ENCODE measurements at places on chromosomes 12 and 14.

- DNase-seq: no peak
Observed at GRCh38 chr14:104174051-104174450, 35.7 kb downstream of the KIF26A start.

GRCh38 chr14:68669111-68669511 lies 123.8 kb downstream of the ZFP36L1 start:
- DNase-seq: no peak

DNA sequence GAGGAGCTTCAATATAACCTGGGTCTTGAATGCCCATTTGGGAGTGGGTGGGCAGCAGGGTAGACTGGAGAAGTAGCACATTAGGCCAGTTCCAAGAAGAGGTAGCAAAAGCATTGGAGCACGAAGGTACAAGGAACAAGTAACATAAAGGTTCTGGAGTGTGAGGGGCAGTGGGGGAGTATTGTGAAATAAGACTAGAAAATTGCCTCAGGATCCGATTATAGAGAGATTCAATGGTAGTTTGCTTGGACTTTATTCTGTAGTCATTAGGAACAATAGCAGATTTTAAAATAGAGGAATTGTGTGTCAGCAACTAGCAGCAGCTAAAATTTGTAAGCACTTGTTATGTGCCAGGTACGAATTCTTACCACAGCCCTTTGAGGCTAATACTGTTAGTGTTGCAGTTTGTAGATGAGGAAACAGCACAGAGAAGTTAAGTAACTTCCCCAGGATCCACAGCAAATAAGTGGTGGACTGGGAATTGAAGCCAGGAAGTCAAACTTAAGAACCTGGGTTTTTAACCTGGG lies 61.8 kb downstream of the PPFIBP1 start:
- no peak for DNase-seq

DNA sequence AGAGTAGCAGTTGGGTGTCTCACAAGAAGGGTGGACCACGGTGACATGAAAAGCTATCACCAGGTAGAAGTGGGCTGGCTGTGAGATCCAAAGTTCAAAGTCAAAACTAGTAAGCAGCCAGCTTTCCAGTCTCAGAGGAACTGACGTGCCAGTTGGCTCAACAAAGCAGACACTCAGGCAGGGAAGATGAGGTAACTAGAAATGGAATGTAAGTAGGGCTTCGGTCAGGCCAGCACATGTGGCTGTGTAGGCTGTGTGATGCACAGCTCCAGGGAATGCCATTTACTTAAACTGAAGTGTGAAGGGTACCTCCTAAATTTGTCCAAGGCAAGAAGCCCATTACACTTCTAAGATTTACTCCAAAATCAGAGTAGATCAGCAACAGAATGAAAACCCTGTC lies 43.6 kb downstream of the PTPRR start:
- no peak for DNase-seq

DNA sequence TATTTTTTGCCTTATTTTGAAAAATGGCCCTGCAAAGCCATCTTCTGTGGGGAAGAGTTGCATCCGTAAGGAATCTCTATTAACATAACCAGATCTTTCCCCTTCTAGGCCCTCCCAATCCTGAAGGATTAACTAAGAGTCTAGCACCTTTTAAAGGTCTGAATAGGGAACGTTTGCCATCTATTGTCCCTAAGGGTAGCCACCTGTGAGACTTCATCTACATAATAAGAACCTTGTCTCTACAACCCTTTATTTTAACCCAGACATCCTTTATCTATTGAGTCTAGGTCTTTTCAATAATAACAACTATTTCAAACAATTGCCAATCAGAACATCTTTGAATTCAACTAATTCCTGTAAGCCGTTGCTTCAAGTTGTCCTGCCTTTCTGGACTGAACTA lies 4.4 kb downstream of the EDDM3B start:
- DNase-seq: no peak

DNA sequence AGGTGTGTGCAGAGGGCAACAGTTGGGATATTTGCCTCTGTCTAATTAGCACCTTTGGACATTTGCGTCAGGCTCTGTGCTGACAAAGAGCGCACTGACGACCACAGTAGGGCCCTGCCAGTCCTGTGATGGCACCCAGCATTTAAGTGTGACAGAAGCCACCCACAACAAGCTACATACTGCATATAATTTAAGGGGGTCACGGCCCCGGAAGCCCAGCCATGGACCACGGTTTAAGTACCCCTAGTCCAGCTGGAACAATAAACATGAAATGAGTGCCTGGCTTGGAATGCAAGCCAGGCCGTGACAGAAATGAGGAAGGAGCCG lies 16.8 kb upstream of the DYNC1H1 start:
- no peak for DNase-seq

GRCh38 chr12:129226851-129227250 lies 373.6 kb downstream of the GLT1D1 start:
- DNase-seq: no peak

DNA sequence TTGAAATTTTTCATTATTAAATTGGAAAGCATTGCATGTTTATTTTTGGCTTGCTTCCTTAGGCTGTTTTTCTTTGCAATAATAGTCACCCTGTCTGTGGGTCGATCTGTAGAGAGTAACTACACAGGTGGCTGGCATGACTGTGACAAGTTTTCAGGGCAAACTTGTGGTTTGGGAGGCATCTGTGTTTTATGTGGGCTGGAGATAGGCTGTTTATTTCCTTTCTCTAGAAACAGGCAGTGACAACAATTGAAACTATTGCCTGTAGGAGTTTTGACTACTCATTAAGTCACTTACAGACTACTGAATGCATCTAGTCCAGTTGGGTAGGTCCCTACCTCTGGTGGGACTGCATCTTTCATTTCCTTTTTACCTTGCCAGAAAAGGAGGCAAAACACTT lies 155.6 kb downstream of the DYRK2 start:
- peak; percentile 5 for DNase-seq

GRCh38 chr12:103282124-103282523 lies 213.6 kb downstream of the C12orf42 start:
- no peak for DNase-seq

DNA sequence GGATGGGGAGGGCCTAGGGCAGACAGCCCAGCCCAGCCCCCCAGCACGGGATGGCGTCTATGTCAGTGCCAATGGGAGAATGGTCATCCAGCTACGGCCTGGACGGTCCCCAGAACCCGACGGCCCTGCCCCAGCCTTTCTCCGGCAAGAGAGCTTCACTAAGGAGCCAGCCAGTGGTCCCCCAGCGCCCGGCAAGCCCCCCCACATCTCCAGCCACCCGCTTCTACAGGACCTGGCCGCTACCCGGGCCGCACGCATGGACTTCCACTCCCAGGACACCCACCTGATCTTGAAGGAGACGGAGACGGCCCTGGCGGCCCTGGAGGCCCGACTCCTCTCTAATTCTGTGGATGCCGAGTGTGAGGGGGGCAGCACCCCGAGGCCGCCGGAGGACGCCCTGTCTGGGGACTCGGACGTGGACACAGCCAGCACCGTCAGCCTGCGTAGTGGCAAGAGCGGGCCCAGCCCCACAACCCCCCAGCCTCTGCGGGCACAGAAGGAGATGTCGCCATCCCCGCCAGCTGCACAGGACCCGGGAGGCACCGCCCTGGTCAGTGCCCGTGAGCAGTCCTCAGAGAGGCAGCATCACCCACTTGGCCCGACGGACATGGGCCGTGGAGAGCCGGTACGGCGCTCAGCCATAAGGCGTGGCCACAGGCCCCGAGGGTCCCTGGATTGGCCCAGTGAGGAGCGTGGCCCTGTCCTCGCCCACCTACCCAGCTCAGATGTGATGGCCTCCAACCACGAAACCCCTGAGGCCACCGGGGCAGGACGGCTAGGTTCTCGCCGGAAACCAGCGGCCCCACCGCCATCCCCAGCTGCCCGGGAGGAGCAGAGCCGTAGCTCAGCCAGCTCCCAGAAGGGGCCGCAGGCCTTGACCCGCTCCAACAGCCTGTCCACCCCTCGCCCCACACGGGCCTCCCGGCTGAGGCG lies 21.9 kb downstream of the CEP170B start:
- DNase-seq: no peak

All from stimulated activated CD8-positive, alpha-beta memory T cell treated with anti-CD3 and anti-CD28 coated beads, Interleukin-4, amount 100 ng/mL, for 4 hours (primary cell).